Islet precursor cell (in vitro differentiated cells): ENCODE measurements at places on chromosomes 7 and 10.

GRCh38 chr7:149355390-149356048, 93.5 kb downstream of the ZNF783 start:
- no peak for DNase-seq

DNA sequence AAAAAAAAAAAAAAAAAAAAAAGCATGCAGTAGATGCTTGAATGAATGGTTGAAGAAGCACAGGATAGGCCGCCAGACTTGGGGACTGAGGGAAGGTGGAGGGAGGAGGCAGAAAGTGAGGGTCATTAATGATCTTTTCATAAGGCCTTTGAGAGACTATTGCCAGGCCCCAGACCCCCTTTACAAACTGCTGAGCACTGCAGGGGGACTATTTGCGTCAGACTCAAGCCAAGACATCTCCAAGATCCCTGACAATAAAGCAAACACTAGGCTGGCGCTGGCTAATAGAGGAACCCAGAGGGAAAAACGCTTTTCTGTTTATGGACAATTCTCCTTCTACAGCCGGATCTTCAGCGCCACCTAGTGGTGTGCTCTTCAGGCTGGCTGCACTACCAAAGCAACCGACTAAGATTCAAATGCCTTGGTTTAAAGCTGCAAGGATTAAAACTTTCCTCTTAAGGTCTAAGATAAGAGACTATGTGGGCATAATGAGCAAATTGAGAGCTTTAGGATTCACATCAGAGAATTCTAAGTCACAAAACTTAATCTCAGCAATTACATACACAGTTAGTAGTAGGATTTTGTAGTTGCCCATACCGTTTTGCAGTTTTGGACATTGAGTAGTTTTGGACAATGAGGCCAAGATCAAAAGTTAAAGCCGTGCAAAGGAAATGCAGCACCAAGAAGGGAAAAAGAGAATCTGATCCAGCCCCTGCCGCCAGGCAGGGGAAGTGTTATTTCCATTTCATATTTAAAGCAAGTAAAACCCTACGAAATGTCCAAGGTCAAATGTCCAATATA, 17.9 kb upstream of the AGK start:
- peak; percentile 68 for DNase-seq

- DNase-seq = no peak
Measured at GRCh38 chr7:94170836-94171235, 166.7 kb upstream of the BET1 start.

GRCh38 chr7:50644114-50644513, 78.9 kb upstream of the DDC start:
- DNase-seq = peak; percentile 14

- DNase-seq = no peak
Measured at GRCh38 chr10:129881641-129882040, 82.4 kb downstream of the EBF3 start.

GRCh38 chr10:130492266-130492934, 356.2 kb downstream of the GLRX3 start:
- peak; percentile 48 for DNase-seq

GRCh38 chr7:133196856-133197612, 55.8 kb upstream of the EXOC4 start:
- DNase-seq = no peak

- DNase-seq = peak; percentile 56
Measured at GRCh38 chr10:72981028-72981881, 26.6 kb upstream of the PLA2G12B start.

GRCh38 chr10:26486990-26487850, 49.1 kb downstream of the APBB1IP start:
- peak; percentile 74 for DNase-seq
